ENCODE measurements at places on chromosomes 5 and 9.

- DNase-seq, result no peak
Observed at GRCh38 chr9:92974161-92974661, 26.9 kb downstream of the FGD3 start.

DNA sequence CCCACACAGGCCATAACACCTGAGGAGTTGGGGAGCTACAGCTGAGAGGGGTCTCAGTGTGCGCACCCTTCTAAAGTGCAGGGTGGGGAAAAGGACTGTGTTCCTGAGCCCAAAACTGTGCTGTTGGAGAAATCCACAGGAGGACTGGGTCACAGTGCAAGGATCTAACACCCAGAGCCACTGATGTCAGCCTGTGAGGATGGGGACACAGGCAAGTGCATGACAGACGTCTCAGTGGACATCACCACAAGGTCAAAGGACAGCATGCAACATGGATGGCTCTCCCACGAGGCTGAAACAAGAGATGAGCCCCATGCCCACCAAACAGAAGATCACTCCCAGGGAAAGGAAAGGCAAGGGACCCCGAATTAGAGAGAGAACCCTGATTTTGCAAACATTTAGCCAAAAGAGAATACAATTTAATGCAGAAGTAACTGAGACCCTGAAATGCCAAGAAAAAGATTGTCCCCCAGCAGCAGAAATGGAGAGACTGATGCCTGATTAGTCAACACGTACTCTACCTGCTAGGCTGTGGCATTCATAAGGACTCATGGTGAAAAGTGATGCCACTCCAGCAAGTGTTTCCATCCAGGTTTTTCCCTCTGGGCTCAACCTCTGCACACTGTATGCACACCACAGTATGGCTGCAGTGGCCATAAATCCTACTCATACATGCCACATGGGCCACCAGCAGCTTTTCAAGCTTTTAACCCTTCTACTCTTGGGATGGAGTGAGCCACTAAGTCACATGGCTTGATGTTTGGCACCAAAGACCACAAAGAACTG, 14.2 kb downstream of the KLF9 start:
- DNase-seq, result no peak

DNA sequence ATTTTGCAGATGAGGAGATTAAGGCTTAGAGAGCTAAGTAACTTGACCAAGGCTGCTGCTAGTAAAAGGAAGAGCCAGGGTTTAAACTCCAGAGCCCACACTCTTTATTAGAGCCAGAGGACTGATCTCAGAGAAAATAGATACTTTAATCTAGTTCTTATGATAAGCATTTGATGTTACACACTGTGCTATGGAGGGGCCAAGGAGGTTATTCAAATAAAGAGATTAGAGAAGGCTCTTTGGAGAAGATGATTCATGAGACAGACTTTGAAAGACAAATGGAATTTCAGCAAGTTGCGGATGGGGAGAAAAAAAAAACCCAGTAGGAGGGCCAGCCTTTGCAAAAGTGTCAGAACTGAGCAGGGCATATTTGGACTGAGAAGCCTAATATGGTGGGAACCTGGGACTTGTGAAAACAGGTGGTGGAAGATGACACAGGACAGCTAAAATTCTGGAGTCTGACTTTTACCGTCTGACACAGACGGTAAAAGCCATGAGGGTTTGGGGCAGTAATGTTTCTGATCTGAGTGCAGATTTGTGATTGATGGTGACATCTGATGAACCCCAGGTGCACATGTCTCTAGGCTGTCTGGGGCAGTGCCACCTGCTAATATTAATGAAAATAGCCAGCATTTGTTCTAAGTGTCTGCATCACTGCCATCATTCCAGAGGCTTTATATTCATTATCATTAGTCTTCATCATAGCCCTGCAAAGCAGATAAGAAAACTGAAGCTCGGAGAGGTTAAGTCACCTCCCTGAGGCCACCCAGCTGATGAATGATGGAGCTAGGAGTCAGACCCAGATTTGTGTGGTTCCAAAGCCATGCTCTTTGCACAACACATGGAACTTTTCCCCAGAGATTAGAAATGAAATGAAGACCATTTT, 65.3 kb upstream of the CXCL14 start:
- no peak for DNase-seq

GRCh38 chr9:109192732-109193361, 25.8 kb upstream of the FRRS1L start:
- peak; percentile 4 for DNase-seq

DNA sequence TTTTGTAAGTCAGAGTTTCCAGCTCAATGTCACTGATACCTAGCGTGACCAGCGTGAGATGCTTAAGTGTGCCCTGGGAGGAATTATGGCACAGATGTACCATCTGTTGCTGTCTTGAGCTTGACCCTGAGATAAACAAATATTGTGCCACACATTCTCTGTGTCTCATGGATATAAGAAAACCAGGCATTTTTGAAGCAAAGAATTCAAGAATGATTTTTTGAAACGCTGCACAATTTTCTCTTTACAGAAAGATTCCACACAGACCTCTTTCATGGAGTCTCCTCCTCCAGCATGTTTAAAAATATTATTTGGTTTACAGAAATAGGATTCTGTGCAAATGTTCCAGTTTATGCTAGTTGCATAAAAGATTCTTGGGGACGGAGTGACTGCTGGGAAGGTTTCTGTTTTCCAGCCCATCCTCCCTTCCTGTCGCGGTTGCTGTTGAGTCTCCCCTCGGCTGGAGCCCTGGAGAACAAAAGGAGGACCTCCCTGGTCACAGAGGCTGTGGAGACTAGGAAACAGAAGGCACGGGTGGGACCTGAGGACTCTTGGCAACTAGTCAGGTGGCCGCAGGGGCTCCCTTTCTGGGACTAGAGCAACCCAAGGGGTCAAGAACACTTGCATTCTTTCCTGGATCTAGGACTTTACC, 120.8 kb downstream of the RASGRF2 start:
- no peak for DNase-seq

GRCh38 chr5:151238303-151238741, 14.4 kb upstream of the CCDC69 start:
- no peak for DNase-seq

GRCh38 chr5:132655821-132656773, 1.9 kb upstream of the IL13 start:
- DNase-seq, result peak; percentile 56

GRCh38 chr9:15697446-15697851, 144.6 kb downstream of the CCDC171 start:
- DNase-seq, result no peak

DNA sequence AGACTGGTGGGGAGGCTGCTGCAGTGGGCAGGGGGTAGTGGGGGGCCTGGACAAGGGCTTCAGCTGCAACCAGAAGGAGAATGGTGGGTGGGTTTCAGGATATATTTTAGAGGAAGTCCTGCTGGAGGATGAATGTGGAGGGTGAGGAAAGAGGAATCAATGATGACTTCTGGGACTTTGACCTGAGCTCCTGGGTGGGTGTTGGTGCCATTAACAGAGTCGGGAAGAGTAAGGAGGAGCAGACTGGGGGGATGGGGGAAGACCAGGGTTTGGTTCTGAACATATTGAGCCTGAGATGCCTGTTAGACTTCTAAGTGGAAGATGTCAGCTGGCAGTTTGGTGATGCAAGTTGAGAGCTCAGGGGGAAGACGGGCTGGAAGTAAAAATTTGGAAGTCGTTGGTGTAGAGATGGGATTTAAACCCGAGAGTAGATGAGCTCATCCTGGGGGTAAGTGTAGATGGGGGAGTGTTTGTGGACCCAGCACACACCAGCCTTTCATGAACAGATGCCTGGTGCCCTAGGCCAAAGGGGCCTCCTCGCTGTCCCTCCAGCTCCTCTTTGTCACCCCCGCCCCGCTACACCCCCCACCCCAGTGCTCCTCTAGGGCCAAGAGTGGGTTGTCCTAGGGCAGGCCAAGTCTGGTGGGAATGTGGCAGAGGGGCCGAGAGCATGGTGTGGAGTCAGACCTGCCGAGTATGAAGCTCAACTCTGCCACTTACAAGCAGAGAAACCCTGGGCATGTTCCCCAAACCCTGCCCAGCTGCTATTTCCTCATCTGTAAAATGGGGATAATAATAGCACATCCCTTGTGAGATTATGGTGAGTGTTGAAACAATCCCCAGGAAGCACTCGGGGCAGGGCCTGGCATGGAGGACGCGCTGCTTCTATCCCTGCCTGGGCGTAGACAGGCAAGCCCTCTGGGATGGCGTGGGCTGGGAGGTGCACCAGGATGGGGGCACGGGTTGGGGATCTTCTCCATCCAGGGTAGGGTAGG, 4.0 kb downstream of the DNM1 start:
- DNase-seq, result no peak

- no peak for DNase-seq
Observed at GRCh38 chr5:39073767-39074016, 507 bp downstream of the RICTOR start.

DNA sequence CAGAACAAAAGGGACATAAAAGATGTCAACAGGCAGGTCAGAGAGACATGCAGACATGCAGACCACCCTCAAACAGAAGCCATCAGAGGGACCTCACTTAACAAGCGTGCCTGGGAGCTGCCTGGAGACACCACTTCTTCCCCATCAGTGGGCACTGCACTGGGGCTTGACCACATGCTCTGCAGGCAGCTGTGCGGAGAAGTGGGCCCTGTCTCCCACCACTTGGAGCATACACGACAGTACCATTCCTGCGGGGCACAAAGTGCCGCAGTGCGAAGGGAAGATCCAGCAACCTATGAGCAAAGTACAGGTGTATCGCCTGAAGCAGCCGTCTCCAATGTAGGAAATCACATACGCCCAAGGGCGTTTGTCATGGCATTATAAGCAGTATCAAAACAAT, 150.5 kb upstream of the FOXD4L5 start:
- no peak for DNase-seq

DNA sequence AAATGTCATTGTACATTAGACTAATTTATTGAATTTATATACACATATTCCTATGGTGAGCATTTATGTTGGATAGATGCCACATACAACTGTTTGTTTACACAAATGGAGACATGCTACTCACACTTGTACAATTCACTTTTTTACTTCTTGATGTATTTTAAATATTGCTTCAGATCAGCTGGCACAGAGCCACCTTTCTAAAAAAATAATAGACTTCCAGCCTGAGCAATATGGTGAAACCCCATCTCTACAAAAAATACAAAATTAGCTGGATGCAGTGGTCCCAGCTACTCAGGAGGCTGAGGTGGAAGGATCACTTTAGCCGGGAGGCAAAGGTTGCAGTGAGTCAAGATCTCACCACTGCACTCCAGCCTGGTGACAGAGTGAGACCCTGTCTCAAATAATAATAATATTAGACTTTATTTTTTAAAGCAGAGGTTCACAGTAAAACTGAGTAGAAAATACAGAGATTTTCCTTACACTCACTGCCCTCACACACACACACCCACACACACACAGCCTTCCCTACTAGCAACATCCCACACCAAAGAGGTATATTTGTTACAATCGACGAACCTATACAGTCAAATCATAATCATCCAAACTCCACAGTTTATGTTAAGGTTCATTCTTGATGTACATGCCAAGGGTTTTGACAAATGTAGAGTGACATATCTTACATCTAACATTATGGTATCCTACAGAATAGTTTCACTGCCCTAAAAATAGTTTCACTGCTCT, 16.5 kb upstream of the ADRB2 start:
- no peak for DNase-seq

DNA sequence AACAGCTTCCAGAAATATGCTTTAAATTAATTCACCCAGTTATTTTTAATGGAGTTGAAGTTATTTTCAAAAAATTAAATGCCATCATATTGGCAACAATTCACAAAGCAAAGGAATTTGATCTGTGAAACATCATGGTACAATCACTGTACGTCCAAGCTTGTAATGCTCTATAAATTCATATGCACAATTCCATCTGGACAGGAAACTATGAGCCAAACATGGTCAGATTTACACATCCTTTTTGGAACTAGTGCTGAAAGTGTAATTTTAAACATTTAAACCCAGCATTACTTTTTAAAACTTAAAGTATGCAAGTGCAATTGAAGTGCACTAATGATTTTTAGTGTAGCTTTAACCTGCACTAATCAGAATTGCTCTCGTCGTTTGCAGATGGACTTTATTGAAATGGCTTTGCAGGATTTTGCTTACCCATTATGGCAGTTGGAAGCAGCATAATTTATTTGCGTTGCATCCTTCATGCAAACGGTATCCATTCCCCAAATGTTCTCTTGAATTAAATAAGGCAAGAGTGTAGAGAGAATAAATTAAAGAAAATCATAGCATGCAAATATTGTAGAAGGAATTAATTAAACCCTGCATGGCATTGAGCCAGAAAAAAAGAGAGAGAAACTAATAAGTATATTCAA, 21.0 kb upstream of the OR13F1 start:
- no peak for DNase-seq

- DNase-seq, result no peak
Observed at GRCh38 chr9:6036391-6036790, 21.0 kb upstream of the RANBP6 start.

DNA sequence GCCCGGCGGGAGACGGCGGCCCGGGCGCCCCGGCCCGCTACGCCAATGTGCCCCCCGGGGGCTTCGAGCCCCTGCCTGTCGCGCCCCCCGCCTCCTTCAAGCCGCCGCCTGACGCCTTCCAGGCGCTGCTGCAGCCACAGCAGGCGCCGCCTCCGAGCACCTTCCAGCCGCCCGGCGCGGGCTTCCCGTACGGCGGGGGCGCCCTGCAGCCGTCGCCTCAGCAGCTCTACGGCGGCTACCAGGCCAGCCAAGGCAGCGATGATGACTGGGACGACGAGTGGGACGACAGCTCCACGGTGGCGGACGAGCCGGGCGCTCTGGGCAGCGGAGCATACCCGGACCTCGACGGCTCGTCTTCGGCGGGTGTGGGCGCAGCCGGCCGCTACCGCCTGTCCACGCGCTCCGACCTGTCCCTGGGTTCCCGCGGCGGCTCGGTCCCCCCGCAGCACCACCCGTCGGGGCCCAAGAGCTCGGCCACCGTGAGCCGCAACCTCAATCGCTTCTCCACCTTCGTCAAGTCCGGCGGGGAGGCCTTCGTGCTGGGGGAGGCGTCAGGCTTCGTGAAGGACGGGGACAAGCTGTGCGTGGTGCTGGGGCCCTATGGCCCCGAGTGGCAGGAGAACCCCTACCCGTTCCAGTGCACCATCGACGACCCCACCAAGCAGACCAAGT, 723 bp downstream of the SNX18 start:
- DNase-seq, result peak; percentile 82

- no peak for DNase-seq
Observed at GRCh38 chr9:19241728-19242127, 11.2 kb downstream of the DENND4C start.

DNA sequence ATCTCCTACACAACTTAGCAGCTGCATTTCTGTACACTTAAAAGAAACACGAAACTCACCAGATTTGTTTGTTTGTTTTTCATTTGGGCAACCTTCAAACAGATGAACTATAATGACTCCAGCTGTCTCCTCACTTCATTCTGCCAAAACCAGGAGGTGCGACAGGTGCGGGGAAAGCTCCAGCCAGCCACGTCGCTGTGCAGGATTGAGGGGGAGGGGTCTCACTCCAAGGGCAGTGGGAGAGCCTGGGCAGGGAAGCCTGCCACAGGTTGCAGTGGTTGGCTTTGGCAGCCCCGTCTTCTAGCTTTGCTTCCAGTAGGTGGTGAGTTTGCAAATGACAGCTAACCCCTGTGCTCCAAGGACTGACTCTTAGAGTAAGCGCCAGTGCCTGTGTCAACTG, 215.8 kb downstream of the CEMIP2 start:
- no peak for DNase-seq

GRCh38 chr5:91140657-91141056, 242.5 kb downstream of the ARRDC3 start:
- DNase-seq, result no peak
